ENCODE measurements at places on chromosomes 13 and 19.

DNA sequence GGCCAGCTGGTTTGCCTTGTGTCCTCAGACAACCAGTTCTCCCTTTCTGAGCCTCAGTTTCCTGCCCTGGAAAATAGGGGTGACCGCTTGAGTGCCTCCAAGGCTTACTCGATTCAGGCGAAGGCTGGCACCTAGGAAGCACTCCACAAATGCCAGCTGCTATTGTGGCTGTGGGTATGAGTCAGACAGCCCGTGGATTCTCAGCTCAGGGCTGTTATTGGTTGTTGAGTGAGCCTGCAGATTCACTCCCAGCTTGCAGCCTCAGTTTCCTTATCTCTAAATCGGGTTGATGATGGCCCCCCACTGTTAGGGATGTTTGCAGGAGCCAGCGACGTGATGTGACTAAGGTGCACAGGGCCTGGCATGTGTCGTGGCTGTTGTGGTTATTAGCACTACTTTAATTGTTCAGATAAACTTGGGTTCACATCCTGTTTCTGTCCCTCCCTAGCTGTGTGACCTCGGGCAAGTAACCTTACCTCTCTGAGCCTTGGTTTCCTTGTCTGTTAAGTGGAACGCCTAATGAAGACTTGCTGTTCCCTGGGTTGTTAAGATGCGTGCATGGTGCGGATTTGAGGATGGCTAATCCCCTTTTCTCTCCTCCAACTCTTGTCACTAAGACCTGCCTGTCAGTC lies 2.4 kb downstream of the MARK4 start:
- DNase-seq = no peak

- no peak for DNase-seq
These were observed 309.2 kb downstream of the ZNF536 start for GRCh38 chr19:30681162-30682100.

DNA sequence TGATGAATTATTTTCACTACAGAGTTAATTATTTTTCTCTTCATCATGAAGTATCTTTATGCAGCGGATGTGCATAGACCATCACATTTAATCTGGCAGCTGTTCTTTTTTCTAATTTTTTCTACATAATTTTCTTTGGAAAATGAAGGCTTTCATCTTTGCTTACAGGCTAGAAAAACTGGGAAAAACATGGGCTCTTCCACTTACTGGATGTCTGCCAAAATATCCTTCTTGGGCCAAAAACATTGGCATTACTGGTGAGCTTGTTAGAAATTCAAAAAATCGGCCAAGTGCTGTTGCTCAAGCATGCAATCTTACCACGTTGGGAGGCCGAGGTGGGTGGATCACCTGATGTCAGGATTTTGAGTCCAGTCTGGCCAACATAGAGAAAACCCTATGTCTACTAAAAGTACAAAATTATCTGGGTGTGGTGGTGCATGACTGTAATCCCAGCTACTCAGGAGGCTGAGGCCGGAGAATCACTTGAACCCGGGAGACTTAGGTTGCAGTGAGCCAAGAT lies 176.8 kb downstream of the ZNF737 start:
- DNase-seq = no peak

- DNase-seq = no peak
These were observed 108.7 kb upstream of the MBNL2 start for GRCh38 chr13:97113231-97114001.

Measured in right cardiac atrium (tissue), 5 donors.